ENCODE measurements at places on chromosomes 1 and 21.

DNA sequence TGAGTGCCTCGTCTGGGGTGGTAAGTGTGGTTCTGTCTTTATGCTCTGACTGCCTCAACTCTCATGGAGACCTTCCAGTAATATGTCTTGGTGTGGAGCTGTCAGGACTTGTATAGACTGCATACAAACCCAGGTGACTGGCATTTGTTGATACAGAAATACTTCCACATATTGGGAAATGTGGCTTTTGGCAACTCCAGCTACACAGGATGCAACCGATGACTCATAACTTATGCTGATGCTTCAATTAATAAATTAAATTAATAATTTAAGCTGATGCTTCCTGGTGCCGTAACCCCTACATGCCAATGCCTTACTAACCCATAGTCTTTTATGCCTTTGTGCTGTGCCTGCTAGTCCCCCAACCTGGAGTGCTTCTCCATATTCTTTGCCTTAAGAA is 72.3 kb upstream of the ARTN start:
- DNase-seq: no peak

DNA sequence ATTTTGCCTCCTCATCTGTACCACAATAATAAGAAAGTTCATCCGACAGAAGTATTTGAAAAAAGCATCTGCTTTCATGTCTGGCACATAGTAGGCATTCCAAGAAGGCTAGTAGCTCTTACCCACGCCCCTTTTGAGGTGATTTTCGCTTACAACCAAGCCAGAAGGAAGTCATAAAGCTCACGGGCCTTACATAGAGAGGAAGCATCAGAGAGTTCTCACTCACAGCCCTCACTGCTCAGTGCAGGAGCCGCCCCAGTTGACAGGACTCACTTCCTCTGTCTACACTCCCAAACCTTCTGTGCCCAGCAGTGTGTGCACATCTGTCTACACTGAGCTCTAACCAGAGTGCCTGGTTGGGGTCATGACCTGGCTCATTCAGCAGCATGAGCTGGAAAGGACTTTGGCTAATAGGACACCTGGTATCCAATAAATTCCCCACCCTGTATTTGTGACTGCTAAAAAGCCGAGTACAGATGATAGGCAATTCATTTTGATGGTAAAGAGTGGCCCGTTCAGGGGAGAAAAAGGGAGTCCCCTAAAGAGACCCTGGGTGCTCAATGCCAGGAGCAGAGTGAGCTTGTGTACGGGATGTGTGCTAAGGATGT is 36.8 kb upstream of the DUSP10 start:
- DNase-seq: no peak

- no peak for DNase-seq
These were observed 1265.3 kb upstream of the ADGRL2 start for GRCh38 chr1:80535466-80535865.

GRCh38 chr1:28565726-28566125 is 12.8 kb downstream of the TRNAU1AP start:
- DNase-seq: no peak

DNA sequence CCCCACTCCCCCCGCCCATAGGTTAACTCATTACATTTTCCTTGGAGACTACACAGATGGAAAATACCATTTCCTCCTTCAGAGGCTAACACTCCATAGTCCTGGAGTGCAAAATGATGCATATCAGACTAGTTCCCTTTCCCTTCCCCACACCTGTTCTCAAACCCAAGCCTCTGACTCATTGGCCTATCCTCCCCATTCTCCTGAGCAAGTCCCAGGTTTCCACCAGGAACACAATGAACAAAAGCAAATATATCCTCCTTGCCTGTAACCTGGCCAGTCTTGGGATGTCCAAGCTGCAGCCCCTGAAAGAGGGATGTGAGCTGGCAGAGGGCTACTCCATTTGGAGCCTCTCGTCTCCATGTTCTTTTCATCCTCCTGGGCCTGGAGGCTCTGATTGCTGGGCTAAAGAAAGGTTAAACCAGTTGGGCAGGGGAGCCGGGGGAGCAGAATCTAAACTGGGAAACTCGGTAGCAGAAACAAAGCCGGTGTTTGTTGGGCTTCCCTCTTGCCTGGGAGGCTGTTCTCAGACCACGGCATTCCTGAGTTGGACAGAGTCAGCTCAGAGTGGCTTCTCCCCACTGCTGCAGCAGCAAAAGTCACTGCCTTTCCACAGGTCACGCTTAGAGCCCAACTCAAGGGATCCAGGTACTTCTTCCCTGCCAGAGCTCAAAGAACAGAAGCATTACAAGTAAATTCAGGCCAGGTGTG is 13.9 kb downstream of the SSR2 start:
- DNase-seq: no peak

Measured in WERI-Rb-1 (cell line).